ENCODE measurements at places on chromosomes 1 and 21. TPM values are rescaled to one million over a fixed set of nuclear protein-coding genes. Genes with fewer than 3 reads are reported as not detected.

DNA sequence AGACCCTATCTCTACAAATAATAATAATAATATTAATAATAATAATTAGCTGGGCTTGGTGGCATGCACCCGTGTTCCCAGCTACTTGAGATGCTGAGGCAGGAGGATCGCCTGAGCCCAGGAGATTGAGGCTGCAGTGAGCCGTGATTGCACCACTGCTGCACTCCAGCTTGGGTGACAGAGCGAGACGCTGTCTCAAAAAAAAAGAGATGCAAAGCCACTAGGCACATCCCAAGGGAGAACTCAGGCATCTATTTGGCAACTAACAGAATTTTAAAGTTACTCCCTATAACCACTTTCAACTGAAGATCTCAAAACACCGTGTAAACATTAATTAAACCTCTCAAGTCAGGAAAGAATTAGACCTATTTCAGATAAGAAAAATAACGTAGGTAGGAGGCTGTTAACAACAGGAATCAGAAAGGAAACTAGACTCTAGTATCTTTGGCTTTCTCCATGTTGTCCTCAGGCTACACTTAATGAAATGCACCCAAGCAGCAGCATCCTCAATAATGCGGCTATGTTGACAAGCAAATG is 3.7 kb downstream of the RNF19B start:
- H3K4me3 ChIP-seq = no peak overlapping the region
- DNase-seq = no peak
- no peaks in the 10 kb centered on the region for H3K27me3 ChIP-seq
- no peaks in the 10 kb centered on the region for H3K36me3 ChIP-seq
- peaks cover 34% of the 10 kb centered on the region for H3K4me1 ChIP-seq

GRCh38 chr1:42973286-42973685 is 14.6 kb upstream of the SLC2A1 start:
- no peaks in the 10 kb centered on the region for H3K27me3 ChIP-seq
- no peak overlapping the region for H3K4me3 ChIP-seq
- DNase-seq = no peak
- H3K36me3 ChIP-seq = peaks cover 3% of the 10 kb centered on the region
- H3K27ac ChIP-seq = no peak overlapping the region

DNA sequence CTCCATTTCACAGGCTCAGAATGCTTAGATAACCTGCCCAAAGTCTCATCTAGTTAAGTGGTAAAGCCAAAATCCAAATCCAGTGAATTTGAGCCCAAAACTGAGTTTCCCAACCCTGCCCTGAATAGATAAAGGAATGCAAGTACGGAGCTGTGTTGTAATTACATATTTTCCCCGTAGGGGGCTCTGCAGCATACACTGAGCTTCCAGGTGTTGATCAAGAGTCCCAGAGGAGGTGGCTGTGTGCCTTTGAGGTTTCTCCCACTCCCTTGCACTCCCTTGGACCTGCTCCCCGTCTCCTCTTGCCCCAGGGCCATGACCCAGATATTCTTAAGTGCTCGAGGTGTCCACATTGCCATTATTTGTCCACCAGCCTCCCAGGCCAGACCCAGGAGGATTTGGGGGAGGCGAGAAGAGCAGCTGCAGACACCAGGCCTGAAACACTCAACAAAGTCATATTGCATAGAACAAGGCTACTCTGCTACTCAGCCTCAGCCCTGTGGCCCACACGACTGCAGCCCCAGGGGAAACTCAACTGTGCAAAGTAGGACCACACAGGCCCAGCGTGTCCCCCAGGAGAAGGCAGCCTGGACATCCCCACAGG is 18.4 kb upstream of the LY9 start:
- no peak overlapping the region for H3K27ac ChIP-seq
- no peaks in the 10 kb centered on the region for H3K36me3 ChIP-seq
- peak; percentile 70 for DNase-seq
- H3K4me1 ChIP-seq = no peaks in the 10 kb centered on the region
- no peaks in the 10 kb centered on the region for H3K27me3 ChIP-seq
- no peak overlapping the region for H3K4me3 ChIP-seq

KRTAP12-3 gene
- total RNA-seq = not detected

- H3K27ac ChIP-seq = peak overlapping the region; percentile 91
- no peaks in the 10 kb centered on the region for H3K27me3 ChIP-seq
- peaks cover 93% of the 10 kb centered on the region for H3K4me1 ChIP-seq
- DNase-seq = no peak
- H3K4me3 ChIP-seq = no peak overlapping the region
These were observed 20.0 kb downstream of the MEF2D start for GRCh38 chr1:156480411-156481192.

DNA sequence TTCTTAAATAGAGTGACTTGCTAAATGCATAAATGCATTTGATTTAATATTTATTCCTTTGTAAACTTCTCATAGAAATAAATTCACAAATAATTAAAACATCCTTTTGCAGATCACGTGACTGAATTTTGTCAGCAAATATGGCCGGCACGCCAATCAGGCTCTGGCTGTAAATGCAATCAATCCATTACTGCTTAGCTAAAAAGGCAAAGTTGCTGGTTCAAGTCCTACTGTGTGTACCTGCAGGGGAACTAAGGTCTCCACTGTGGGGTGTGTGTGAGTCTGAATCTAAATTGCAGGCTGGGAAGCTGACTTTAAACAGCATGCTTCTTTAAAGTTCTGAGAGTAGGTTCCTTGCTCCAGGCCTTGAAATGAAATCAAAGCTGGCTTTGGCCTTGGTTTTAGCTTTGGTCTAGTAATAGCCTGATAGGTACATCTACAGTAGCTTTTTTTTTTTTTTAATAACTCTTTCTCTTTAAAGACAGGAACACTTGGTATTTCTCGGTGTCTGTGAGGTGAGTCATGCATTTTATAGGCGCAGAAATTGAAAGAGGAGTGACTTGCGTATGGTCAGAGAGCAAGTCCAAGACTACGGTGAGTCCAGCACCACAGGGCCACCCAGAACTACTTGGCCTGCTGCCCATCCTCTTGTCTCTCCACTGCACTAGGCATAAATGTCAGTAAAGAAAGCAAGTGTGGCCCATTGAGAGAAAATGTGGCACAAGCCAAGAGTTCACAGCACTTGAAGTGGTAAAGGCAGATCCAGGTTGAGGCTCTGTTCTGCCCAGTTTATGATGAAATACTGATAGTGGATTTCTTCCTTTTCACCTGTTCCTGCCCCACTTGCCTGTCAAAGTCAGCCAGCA is 36.2 kb upstream of the LYST start:
- H3K27ac ChIP-seq = no peak overlapping the region
- no peak overlapping the region for H3K4me3 ChIP-seq
- no peaks in the 10 kb centered on the region for H3K27me3 ChIP-seq
- no peak for DNase-seq
- no peaks in the 10 kb centered on the region for H3K36me3 ChIP-seq
- H3K4me1 ChIP-seq = no peaks in the 10 kb centered on the region

DNA sequence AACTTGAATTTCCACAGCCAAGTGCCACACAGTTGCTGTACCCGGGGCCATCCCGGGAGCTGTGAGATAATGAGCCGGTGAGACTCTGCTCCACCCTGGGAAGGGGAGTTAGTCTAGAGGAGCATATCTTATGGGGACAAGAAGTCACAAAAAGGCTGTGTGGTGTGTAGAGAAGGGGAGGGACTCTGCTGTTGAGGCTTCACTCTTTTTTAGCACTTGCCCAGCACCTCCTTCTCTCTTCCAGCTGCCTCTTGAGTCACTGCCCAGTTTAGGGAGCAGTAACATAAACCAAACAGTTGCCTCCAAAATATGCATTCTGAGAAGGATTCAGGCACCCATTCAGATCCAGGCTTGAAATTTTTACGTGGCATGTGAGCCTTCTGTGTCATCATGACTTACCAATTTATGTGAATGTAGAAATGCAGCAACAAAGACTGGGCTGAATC is 744 bp upstream of the WDR26 start:
- peak overlapping the region; percentile 84 for H3K4me3 ChIP-seq
- no peak for DNase-seq
- peaks cover 45% of the 10 kb centered on the region for H3K4me1 ChIP-seq
- no peaks in the 10 kb centered on the region for H3K27me3 ChIP-seq

GRCh38 chr1:12457771-12458170 is 160.2 kb downstream of the DHRS3 start:
- no peak overlapping the region for H3K4me3 ChIP-seq
- H3K4me1 ChIP-seq = peaks cover 100% of the 10 kb centered on the region

DNA sequence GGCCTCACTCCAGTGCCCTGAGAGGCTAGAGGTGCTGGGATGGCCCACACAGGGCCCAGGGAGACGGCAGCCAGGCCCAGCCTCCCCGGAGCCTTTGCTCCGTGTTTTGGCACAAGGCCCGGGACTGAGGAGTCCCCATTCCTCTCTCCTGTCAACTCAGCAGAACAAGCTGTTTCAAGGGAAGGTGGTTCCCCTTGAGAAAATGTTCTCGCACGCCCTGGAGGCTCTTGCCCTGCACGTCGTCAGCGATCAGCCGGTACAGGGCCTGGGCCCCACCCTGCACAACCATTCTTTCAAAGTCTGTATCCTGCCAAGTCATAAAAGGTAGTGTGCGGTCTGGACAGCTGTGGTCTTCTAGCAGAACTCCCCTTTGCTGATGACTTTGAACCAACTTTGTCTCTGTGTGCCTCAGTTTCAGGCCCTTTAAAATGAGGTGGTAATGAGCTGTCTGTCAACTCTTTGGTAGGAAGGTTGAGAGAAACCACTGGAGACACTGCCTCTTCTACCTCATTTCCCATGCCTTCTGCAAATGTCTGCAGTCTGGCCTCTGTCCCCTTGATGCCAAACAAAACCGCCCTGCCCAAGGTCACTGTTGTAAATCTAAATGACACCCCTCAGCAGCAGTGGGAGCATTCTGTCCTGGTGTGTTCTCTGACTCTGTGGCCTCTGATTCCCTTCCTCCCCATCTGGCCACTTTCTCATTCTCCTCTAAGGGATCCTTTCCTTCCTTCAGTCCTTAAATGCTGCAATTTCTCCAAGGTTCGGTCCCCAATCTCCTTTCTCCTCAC is 138.6 kb upstream of the JUN start:
- H3K27ac ChIP-seq = peak overlapping the region; percentile 53
- H3K36me3 ChIP-seq = no peaks in the 10 kb centered on the region
- peaks cover 25% of the 10 kb centered on the region for H3K4me1 ChIP-seq
- no peaks in the 10 kb centered on the region for H3K27me3 ChIP-seq
- DNase-seq = peak; percentile 92

GRCh38 chr1:216221260-216221700 is 202.0 kb downstream of the USH2A start:
- DNase-seq = no peak
- peak overlapping the region; percentile 57 for H3K27ac ChIP-seq
- peaks cover 13% of the 10 kb centered on the region for H3K4me1 ChIP-seq
- peak overlapping the region; percentile 51 for H3K4me3 ChIP-seq
- no peaks in the 10 kb centered on the region for H3K27me3 ChIP-seq

GRCh38 chr1:218377143-218377660 is 32.1 kb downstream of the TGFB2 start:
- H3K4me3 ChIP-seq = no peak overlapping the region
- H3K27ac ChIP-seq = no peak overlapping the region
- peaks cover 39% of the 10 kb centered on the region for H3K4me1 ChIP-seq
- H3K36me3 ChIP-seq = no peaks in the 10 kb centered on the region
- no peaks in the 10 kb centered on the region for H3K27me3 ChIP-seq

DNA sequence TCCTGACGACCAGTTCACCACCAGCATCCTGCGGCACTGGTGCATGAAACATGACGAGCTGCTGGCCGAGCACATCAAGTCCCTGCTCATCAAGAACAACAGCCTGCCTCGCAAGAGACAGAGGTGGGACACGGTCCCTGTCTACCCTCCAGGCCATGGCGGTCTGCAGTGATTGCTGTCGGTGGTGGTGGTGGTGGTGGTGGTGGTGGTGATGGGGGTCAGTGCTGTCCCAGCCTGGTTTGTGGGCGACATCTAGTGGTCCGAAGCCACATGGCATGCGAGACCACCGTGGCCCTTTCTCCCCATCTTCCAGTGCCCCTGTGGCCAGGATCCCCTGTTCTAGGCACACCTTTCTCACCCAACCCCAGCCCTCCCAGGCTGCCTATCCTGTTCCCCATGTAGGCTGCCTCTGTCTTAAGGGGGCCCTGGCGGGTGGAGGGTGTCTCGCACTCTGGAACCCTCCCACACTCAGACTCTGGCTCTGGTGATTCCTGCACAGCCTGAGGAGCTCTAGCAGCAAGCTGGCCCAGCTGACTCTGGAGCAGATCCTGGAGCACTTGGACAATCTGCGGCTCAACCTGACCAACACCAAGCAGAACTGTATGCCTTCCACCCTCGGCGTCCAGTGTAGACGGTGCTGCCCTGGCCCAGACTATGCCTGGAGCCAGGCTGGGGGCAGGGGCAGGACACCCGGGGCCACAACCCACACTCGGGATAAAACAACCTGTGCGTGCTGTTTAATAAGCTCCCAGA is 3.2 kb upstream of the SLC27A3 start:
- no peak for DNase-seq
- H3K4me1 ChIP-seq = peaks cover 63% of the 10 kb centered on the region
- H3K27me3 ChIP-seq = no peaks in the 10 kb centered on the region
- H3K36me3 ChIP-seq = peaks cover 19% of the 10 kb centered on the region

FAM110D gene
- total RNA-seq = 14.8 TPM

TNFRSF1B gene
- total RNA-seq = 55.5 TPM

GRCh38 chr1:222373831-222374602 is 173.9 kb downstream of the HHIPL2 start:
- no peaks in the 10 kb centered on the region for H3K36me3 ChIP-seq
- no peak overlapping the region for H3K27ac ChIP-seq
- no peaks in the 10 kb centered on the region for H3K27me3 ChIP-seq
- DNase-seq = no peak

DNA sequence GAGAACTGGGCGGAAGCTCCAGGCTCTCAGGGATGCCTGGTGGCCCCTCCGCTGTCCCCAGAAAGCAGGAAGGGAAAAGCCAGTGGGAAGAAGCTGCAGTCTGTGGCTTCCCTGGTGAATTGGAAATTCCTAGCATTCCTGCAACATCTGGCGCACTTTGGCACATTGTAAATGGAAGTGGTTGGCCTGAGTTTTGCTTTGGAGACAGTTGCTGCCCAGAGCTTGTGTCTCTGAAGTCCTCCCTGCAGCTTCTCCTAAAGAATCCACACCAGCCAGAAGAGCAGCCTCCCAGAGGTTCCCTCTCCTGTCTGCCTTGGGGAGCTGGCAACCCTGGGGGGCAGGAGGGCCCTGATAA is 48.2 kb downstream of the ARHGEF10L start:
- H3K27ac ChIP-seq = peak overlapping the region; percentile 88
- no peak for DNase-seq
- no peaks in the 10 kb centered on the region for H3K36me3 ChIP-seq
- H3K27me3 ChIP-seq = no peaks in the 10 kb centered on the region
- no peak overlapping the region for H3K4me3 ChIP-seq
- H3K4me1 ChIP-seq = peaks cover 64% of the 10 kb centered on the region

- peaks cover 3% of the 10 kb centered on the region for H3K36me3 ChIP-seq
- no peaks in the 10 kb centered on the region for H3K27me3 ChIP-seq
- peaks cover 65% of the 10 kb centered on the region for H3K4me1 ChIP-seq
- H3K4me3 ChIP-seq = no peak overlapping the region
These were observed 35.0 kb upstream of the AGO1 start for GRCh38 chr1:35847935-35848565.

DNA sequence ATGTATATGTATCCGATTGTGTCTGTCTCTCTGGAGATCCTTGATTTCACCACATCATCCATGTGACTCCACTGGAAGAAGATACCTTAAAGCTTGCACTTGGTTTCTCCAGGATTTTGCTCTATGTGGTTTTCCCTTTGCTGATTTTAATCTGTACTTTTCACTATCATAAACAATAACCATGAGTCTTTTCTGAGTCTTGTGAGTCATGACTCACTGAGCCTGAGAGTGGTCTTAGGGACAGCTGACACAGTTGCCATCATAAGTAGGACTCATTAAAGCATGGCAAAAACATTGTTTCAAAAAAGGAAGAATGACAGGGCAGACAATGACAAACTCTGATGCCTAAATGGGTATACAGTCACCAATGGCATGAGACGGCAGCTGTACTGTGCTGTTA is 226.2 kb downstream of the AKT3 start:
- H3K4me3 ChIP-seq = no peak overlapping the region
- DNase-seq = no peak
- no peaks in the 10 kb centered on the region for H3K4me1 ChIP-seq
- H3K27ac ChIP-seq = no peak overlapping the region

All from esophagus muscularis mucosa (tissue), 4 donors.